ENCODE measurements at places on chromosomes 4 and X.

DNA sequence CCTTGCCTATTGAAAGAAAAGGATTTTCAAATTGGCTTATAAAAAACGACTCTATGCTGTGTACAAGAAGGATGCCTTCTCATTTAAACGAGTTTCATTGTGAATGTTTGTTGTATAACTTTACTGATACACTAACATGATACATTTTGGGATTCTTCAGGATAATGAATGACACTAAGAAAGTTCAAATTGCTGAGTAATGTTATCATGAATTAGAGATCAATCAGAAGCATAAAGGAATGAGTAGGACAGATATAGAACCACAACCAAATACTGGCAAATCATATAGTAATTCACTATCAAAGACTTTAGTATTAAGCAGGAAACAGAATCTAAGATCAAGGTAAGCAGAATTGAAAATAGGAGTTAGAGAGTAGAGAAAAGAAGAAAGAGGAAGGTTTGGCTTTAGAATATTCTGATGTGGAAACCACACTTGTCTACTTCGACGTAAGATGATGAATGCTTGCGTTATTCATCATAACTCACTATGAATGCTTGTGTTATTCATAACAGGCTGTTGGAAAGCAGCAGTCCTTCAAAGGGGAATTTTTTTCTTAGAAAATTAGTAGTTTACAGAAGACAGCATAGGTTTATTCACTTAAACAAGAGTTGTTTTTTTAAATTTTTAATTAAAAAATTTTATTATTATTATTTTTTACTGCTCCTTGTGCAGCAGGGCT, 13.4 kb downstream of the CCDC158 start:
- no peak for DNase-seq

GRCh38 chrX:1026263-1027015, 186.0 kb downstream of the CRLF2 start:
- DNase-seq, result no peak

DNA sequence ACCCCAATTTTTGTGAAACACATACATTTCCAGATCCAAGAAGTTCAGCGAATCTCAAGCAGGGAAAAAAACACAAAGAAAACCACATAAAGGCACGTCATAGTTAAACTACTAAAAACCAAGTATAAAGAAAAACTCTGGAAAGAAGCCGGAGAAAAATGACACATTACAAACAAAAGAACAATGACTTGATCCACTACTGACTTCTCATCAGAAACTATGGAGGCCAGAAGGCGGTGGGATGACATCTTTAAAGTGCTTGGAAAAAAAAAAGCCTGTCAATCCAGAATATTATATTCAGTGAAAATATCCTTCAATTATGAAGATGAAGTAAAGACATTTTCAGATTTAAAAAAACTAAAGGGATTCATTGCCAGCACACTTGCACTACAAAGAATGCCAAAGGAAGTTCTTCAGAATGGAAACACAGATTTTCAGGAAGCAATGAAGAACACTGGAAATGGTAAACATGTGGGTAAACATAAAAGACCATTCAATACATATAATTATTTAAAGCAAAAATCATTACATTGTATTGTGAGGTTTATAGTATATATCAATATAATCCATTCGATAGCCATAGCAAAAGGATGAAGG, 32.6 kb upstream of the PPP2R2C start:
- no peak for DNase-seq

GRCh38 chr4:127604949-127605709, 27.6 kb upstream of the INTU start:
- peak; percentile 48 for DNase-seq

- no peak for DNase-seq
Measured at GRCh38 chr4:32929796-32930699, 2209.9 kb downstream of the PCDH7 start.
